ENCODE measurements at places on chromosomes 2 and 18.

DNA sequence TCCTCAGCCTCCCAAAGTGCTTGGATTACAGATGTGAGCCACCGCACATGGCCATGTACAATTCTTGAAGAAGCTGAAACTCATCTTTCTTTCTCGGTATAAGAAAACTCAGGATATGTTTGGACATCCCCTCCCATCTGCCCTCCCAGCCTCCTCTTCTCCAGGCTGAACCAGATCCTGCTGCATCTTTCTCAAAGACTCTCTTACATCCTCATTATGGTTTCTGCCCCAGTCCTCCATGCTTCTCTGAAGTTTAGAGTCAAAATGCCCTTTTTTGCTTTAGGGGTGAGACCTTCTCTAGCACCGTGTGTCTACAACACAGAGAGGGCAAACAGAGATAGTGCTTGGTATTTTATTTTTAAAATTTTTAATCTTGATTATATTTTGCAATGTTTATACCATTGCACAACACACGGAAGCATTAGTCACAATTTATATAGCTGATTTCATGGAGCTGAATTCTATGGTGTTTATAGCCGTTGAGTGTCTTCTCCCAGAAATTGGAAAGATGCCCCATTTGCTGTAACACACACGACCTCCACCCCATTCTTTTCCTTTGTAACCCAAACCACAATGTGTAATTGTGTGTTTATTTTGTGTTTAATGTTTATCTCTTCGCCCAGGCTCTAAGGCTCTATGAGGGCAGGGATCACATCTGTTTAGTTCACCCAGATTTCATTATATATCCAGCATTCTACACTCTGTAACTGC lies 206.0 kb upstream of the TNP1 start:
- no peak for DNase-seq

GRCh38 chr2:233668605-233669260 lies 3.0 kb upstream of the UGT1A9 start:
- no peak for DNase-seq

DNA sequence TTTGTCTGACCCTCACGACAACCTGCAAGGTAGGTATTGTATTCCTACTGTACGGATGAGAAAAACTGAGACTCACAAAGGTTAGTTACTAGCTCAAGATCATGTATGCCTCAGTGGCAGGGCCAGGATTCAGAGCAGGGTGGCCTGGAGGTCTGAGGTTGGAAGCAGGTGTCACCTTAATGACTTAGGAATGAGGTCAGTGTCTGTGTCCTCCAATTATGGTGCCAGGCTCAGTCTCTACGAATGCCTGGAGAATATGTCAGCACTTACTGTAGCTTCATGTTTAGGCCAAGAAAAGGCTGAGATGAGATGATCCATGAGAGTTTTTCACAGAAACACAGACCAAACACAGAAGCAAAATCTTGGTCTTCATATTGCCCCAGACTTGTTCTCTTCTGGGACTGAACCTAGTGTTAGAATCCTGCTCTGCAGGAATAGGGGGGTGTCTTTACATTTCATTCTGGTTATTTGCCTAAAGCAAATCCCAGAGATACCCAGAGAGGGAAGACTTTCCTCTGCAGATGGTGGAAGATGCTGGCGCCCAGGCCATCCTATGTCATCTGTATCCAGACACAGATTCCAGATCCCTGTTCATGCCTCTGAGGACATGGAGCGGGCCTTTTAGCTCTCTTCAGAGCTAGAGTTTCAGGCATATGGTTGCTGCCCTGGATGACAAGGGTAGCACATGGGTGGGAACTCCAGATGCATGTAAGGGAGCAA lies 16.3 kb upstream of the RAB10 start:
- no peak for DNase-seq

DNA sequence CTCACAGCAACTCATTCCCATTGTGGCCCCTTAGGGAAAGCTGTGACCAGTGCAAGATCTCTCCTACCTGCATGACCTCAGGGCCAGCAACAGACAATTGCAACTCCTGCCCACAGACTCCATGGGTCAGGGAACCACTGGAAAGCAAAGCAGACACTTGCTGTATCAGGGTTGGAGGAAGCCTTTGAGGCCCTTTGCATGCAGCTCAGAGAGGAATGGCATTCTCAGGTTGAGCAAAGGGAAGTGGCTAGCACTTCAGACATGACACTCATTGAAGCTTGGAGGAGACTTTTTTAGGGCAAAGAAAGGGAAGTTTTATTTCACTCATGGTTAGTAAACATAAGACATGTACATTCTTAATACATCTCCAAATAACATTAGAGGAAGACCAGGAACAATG lies 22.1 kb downstream of the IL1F10 start:
- no peak for DNase-seq

DNA sequence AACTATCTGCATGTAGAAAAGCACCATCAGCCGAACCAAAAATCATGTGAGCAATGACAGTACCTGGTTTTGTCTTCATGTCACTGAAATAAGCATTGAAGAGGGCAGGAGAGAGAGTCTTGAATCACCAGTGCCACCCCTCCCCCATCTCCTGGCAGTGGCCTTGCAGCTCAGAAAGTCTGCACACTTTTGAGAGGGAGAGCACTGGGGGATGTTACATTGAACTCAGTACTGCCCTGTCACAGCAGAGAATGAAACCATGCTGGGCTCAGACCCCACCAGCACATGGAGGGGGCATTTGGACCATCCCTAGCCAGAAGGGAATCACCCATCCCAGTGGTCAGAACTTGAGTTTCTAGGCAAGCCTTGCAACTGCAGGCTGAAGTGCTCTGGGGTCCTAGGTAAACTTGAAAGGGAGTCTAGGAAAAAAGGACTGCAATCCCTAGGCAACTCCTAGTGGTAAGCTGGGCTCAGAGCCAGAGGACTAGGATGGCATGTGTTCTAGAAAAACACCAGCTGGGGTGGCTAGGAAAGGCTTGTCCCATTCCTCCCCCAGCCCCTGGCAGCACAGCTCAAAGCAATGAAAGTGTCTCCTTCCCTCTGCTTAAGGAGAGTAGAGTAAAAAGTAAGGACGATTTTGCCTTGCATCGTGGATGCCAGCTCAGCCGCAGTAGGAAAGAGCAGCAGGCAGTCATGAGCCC lies 259.9 kb upstream of the MYT1L start:
- no peak for DNase-seq

GRCh38 chr2:182103526-182103925 lies 117.9 kb downstream of the PPP1R1C start:
- DNase-seq: no peak

GRCh38 chr2:20608666-20609348 lies 42.1 kb downstream of the HS1BP3 start:
- DNase-seq: no peak

GRCh38 chr2:5869936-5870335 lies 177.8 kb downstream of the SOX11 start:
- DNase-seq: no peak

DNA sequence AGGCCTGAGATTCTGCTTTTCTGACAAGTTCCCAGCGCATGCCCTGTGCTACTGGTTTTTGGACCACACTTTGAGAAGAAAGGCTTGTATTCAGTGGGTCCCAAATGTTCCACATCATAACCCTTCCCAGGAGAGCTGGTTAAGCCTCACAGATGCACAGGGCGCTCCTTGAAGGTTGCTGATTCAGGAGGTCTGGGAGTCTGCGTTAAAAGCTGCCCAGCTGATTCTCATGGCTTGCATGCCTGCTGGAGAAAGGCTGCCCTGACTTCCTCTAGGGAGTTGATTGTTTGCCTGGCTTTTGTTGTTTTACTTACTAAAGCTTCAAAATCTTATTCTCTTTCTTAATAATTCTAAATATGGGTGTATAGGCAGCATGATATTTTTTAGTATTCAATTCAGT lies 20.7 kb downstream of the CRYGD start:
- no peak for DNase-seq

DNA sequence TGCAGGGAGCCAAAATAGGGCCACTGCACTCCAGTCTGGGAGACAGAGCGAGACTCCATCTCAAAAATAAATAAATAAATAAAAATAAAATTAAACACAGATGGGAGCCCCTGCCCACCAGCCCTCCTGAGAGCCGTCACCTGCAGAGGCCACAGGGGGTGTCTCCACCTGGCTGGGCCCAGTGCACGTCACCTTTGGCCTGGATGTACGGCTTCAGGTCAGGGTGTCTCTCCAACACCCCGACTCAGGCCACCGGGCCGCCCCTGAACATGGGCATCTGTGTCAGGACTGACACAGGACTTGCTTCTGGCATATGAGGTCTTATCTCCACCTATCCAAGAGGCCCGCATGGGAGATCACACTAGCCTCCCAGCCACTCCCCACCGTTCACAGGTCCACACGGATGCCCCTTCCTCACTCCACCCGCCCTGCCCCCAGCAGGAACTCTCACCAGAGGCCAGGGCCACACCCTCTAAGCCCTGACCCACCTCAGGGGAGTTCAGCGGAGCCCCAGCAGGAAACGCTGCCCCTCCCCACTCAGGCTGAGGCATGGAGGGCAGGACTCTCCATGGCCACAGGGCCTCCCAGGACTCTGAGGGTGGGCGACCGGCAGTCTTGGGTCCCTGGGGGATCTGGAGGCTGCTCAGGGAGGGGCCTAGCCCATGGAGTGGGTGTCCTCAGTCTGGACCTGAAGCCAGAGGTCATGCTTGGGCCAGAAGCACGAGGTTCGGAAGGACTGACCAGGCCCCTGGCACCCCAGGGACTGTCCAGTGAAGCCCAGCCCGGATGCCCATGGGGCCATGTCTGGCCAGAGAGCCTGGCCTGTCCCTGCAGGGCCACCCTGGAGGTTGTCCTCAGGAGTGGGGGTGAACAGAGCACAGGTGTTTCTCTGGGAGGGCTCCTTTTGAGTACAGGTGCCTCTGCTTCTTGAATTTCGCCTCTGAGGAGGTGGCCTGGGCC lies 1.6 kb upstream of the CROCC2 start:
- DNase-seq: no peak

GRCh38 chr2:140013545-140014203 lies 1233.5 kb upstream of the NXPH2 start:
- DNase-seq: no peak

DNA sequence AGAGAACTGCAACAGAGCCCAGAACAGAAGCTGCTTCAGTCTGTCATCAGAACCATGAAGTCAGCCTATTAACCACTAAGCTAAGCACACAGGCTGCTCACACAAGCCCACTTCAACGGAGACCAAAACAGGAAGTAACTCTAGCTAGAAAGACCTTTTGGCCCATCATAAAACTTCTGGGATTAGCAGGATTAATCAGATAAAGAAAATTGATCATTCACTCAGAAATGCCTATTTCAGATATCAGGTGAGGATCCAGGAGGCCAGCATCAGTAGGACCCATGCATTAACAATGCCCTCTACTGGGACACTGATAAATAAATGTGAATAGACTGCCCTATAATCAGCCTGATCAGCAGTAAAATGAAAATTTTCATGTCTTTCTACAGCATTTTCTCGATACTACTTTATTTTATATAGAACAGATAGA lies 101.4 kb downstream of the WDPCP start:
- DNase-seq: no peak

DNA sequence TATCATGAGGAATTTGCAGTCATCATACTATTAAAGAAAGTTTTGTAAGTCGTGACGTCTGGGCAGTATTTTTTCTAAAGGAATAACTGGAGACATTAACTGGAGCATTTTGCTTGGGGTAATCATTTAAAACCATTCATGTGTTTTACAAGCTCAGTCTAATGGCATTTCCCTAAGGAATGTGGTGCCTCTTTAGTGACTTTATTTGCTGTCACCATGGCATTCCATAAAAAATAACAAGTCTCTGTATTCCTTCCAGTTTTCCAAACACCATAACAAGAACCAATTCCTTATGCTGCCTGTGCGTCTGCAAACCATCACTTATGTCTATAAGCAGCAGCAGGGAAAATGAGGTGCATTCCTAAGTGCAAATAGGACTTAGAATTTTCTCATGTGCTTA lies 82.8 kb downstream of the EPB41L3 start:
- no peak for DNase-seq

- no peak for DNase-seq
Observed at GRCh38 chr18:69737851-69738250, 209.8 kb downstream of the CD226 start.

DNA sequence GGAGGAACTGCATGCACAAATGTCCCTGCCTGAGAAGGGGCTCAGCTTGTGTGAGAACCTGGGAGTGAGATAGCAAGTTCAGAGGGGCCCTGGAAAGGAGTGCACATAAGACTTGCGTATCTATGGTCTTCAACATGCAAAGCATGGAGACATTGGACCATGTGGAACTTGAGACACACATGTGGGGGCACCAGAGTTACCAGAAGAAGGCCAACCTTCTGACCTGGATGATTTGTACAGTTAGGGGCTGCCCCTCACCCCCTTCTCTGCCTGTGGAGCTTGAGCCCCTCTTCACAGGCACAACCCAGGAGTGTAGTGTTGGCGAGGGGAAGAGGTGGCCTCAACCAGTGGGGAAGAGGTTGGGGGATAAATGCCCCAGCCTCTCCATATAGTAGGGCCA lies 165.0 kb upstream of the ARL4C start:
- no peak for DNase-seq

- DNase-seq: no peak
Observed at GRCh38 chr2:129379411-129379810, 600.1 kb upstream of the RAB6C start.

GRCh38 chr2:240136671-240137292 lies 677 bp upstream of the COPS9 start:
- peak; percentile 26 for DNase-seq

GRCh38 chr2:144198116-144198515 lies 321.8 kb downstream of the ZEB2 start:
- no peak for DNase-seq

DNA sequence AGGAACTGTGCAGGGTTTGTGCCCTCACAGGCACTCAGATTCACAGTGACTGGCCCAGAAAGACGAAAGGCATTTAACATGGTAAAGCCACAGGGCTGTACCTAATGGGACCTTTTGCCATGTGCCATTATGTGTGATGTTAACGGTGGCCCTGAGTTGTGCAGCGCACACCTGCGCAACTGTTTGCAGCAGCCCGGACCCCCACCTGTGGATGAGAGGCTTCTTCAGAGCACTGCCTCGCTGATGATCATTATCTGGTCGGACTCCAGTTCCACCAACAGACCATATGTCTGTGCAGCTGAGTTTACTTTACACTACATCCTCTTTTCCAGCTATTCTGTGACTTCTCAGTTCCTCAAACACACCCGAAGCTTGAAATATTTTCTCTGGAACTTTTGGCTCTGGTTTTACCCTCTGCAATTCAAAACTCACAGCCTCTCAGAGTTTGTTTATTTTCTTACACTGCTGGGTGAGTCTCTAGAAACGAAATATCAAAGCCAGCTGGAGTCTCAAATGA lies 35.6 kb upstream of the UBE2F start:
- DNase-seq: no peak

GRCh38 chr2:237591141-237591881 lies 777 bp upstream of the RAB17 start:
- DNase-seq: no peak

DNA sequence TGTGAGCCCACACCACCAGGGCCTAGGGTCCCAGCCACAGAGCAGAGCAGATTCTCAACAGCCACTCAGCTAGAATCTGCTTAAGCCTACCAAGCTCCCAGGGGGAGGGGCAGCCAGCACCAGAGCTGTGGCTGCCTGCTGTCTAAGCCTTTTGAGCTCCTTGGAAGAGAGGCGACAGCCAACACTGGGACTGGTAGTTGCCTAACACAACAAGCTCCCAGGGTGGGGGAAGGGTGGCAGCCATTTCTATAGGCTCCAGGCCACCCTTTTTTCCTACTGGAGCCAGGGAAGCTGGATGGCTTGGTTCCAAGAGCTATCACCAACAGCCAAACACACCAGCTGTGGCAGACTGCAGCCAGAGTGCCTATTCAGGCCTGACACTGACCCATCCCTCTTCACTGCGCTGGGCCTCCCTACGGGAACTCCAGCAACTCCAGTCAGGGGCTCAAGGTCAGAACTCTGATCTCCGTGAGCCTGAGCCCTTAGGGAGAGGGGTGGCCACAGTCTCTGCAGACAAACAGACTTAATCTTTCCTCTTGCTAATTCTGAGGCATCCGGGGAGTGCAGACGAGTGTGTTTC lies 1824.3 kb upstream of the CELF4 start:
- DNase-seq: no peak
